ENCODE measurements at places on chromosomes 16 and 17.

- DNase-seq, result no peak
Measured at GRCh38 chr17:9802294-9802693, 10.9 kb upstream of the DHRS7C start.

GRCh38 chr16:5056352-5056751 lies 9.4 kb downstream of the C16orf89 start:
- DNase-seq, result no peak

DNA sequence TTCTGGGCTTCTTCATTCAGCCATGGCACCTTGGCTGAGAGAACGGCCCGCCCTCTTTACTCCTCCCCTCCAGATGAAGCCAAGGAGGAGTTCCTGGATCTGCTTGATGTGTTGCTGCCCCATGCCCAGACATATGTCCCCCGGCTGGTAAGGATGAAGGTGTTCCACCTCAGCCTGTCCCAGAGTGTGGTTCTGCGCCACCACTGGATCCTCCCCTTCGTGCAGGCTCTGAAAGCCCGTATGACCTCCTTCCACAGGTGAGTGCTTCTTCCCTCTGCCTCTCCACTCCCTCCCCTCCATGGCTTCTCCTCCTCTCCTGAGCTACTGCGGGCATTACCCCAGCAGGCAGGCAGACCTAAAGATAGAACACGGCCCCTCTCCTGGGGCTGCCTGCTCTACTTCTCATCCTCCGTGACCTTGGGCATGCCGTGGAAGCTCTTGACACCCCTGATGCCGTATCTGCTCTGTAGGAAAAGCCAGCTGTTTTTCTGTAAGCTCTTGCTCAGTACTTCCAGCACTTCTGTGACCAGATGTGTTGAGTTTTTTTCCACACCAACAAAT lies 8.7 kb downstream of the USB1 start:
- no peak for DNase-seq

GRCh38 chr16:86430814-86431213 lies 79.5 kb upstream of the FOXF1 start:
- no peak for DNase-seq

DNA sequence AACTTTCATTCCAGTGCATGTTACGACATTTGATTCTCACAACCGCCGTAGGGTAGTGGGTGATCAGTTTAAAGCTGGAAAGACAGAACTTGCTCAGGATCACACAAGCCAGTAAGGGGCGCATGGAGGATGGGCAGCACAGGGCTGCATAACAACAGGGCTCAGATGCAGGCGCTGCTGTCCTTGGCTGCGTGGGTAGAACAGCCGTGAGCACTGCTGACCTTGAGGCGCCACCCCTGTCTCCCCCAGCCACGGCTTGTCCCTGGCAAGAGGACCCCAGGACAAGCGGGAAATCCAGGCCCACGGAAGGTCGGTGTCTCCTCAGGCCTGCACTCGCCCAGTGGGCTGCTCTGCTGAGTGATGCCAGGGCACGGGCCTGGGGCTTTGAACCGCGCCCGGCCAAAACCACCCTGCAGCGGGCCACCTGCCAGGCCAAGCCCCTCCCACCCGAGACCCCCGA lies 84.7 kb downstream of the LMF1 start:
- DNase-seq, result no peak

DNA sequence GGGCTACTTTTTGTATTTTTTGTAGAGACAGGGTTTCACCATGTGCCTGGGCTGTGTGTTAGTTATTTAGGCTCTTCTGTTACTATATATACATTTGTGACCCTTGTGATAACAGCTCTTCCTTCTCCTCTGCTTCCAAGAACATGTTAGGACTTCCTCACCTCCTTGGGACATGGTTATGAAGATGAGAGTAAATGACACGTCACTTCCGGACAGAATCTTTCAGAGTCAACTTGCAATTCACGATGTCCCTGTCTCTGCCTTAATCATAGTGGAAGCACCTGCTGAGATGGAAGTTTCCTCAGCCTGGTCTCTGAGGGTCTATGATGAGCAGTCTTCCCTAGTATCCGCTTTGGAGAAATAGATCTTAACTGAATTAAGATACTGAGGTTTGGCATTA lies 42.9 kb downstream of the CCDC42 start:
- DNase-seq, result no peak

DNA sequence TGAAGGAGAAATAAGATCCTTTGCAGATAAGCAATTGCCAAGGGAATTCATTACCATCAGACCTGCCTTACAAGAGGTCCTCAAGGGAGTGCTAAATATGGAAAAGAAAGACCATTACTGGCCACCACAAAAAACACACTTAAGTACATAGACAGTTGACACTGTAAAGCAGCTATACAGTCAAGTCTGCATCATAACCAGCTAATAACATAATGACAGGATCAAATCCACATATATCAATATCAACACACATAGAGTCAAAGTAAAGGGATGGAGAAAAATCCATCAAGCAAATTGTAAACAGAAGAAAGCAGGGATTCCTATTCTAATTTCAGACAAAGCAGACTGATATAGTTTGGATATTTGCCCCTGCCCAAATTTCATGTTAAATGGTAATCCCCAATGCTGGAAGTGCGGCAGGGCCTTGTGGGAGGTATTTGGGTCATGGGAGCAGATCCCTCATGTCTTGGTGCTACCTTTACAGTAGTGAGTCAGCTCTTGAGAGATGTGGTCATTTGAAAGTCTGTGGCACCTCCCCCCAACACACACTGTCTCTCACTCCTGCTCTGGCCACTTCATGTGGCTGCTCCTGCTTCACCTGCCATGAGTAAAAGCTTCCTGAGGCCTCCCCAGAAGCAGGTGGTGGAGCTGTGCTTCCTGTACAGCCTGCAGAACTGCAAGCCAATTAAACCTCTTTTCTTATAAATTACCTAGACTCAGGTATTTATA lies 32.8 kb downstream of the TANC2 start:
- DNase-seq, result no peak

DNA sequence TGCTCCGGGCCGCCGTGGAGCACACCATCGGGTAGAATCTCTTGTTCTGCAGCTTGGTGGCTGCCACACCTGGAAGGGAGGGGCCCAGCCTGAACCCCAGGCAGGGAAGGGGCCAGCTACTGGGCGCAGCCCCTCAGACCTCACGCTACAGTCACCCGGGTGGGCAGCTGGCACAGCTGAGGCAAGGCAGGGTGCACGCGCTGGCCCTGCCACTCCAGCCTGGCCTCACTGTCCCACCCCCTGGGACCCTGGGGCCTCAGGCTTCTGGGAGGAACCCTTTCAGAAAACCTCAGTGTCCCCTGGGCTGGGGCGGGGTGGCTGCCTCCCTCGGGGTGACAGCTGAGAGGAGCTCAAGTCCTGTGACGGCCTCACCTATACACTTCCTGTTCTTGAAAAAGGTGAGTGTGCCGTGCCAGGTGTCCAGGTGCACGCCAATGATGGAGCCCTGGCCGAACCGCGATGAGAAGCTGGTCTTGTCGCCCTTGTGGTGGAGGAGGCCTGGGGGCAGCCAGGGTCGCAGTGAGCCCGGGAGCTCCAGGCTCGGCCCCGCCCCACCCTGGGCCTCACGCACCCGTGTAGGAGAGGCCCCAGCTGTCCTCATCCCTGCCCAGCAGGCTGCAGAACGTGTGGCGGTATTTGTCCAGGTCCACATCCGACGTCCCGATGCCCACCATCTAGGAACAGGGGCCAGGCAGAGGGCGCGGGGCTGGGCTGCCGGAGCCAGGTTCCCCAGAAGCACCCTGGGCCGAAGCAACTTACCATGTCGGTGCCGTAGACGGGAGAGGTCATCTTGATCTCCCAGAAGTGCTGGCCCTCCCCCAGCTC lies 4.7 kb upstream of the MRPS34 start:
- no peak for DNase-seq

DNA sequence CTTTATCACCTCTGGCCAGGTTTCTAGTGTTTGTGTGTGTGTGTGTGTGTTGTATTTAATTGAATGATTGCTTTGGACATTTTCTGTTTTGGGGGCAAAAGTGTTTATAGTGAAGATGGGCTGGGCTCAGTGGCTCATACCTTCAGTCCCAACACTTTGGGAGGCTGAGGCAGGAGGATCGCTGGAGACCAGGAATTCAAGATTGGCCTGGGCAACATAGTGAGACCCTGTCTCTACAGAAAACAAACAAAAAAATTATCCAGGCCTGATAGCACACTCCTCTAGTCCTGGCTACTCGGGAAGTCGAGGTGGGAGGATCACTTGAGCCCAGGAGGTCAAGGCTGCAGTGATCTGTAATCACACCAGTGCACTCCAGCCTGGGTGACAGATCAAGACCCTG lies 37.5 kb downstream of the RPA1 start:
- no peak for DNase-seq

DNA sequence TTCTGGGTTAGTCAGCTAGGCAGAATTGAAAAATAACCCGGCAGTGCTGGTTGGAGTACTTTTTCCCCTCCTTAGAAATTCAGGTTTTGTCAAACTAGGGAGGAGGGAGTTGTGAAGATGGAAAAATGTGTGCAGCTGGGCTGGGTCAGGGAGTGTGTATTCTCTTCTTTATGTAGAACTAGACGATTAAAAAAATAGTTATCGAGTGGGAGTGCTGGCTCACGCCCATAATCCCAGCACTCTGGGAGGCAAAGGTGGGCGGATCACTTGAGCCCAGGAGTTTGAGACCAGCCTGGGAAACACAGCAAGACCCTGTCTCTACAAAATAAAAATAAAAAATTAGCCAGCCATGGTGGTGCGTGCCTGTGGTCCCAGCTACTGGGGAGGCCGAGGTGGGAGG lies 106.4 kb downstream of the GNAO1 start:
- DNase-seq, result no peak

DNA sequence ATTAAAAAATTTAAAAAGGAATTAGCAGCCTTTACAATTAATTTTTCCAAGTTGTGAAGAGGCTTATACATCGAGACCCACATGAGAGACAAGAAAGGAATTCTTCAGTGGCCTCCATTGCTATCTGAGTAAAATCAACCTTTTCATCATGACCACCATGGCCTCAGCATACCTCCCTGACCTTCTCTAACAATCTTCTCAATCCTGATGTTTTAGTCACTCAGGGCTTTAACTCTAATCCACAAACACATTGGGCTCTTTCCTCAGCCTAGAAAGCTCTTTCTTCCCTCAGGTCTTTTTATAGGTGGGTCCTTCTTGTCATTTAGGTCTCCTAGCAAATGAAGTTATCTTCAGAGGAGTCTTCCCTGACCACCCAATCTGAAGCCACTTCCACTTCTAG lies 46.4 kb downstream of the SPOP start:
- no peak for DNase-seq

GRCh38 chr17:39667262-39667944 lies 850 bp upstream of the PNMT start:
- DNase-seq, result no peak

DNA sequence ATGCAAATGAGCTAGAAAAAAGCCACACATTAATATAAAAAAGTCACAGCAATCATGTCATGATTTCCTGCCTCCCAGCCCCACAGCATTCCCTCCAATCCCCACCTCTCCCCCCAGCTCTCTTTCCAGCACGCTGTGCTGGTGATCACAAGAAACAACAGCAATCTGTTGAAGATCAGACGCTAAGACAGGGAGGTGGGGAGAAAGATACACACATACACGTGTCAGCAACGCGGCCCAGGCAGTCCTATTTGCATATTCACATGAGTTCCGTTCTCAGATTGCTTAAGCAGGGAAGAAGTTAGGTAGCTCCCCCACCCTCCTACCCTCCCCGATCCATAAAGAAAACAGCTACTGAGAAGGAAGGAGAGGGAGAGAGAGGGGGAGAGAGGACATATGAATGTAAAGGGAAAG lies 405.5 kb upstream of the PSMD7 start:
- DNase-seq, result no peak

DNA sequence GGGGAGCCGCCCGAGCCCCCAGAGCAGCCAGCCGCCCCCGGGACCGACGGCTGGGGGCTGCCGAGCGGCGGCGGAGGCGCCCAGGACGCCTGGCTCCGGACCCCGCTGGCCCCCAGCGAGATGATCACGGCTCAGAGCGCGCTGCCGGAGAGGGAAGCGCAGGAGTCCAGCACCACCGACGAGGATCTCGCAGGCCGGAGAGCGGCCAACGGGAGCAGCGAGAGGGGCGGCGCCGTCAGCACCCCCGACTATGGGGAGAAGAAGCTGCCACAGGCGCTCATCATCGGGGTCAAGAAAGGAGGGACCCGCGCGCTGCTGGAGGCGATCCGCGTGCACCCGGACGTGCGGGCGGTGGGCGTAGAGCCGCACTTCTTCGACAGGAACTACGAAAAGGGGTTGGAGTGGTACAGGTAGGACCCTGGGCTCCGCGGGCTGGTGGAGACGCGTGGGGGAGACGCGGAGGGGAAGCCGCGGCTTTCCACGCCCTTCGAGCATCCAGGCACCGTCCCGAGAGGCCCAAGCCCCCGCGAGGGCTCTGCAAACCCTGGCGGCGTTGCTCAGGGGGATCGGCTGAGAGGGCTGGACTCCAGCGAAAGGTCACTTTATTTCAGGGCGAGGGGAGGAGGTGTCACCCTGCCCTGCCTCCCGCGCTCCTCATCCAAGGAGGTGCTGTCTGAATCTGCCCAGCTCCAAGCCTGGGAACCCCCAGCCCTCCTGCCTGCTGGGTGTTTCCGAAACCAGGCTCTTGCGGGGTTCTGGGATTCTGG lies 1.2 kb downstream of the HS3ST4 start:
- DNase-seq, result no peak

- DNase-seq, result no peak
Measured at GRCh38 chr16:2148714-2149629, 547 bp downstream of the RAB26 start.

- DNase-seq, result no peak
Measured at GRCh38 chr17:79406316-79406715, 204.5 kb downstream of the RBFOX3 start.

DNA sequence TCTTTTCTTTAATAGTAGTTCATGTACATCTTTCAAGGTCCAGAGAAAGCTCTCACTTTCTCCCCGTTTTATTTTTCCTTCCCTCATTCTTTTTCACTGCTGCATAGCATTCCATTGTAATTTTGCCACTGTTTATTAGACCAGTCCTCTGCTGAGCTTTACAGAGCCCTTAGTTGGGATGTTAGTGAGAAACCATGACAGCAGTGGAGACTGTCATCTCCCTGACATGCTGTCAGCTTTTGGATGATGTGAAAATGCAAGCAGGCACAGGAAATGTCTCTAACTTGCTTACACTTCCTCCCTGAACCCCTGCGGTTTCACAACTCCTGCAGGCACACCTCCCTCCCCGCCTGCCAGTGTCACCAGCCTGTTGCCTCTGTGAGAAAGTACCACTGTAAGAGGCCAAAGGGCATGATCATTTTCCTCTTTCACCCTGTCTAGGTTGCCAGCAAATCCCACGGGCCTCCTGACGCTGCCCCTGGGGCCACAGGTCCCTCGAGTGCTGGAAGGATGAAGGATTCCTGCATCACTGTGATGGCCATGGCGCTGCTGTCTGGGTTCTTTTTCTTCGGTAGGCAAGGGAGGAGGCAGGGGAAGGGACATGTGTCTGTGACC lies at the start of gene ITGAL:
ITGAL (plus strand) TSS at position 415 of the 615 bp plus-strand sequence; CDS start at position 511, 96 bp downstream.
- DNase-seq, result peak; percentile 80

Data from activated CD4-positive, alpha-beta T cell treated with anti-CD3 and anti-CD28 coated beads for 4 hours (primary cell).